ENCODE measurements at places on chromosomes 2 and 18. TPM values are rescaled to one million over a fixed set of nuclear protein-coding genes. Genes with fewer than 3 reads are reported as not detected.

- DNase-seq = no peak
Measured at GRCh38 chr2:97992836-97993825, 2.6 kb downstream of the TMEM131 start.

DNA sequence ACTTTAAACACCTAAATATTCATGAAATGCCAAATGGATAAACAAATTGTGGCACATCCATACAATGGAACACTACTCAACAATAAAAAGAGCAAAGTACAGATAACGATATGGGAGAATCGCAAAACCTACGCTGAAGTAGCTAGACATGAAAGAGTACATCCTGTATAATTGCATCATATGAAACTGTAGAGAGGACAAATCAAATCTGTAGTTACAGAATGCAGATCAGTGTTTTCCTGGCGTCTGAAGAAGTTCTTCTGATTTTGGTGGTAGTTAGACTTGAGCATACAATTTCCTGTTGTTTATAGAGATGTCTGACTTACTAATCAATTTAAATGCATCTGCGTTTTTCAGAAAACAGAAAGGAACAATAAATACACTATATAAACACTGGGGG, 394.4 kb downstream of the SOCS6 start:
- no peak for DNase-seq

DNA sequence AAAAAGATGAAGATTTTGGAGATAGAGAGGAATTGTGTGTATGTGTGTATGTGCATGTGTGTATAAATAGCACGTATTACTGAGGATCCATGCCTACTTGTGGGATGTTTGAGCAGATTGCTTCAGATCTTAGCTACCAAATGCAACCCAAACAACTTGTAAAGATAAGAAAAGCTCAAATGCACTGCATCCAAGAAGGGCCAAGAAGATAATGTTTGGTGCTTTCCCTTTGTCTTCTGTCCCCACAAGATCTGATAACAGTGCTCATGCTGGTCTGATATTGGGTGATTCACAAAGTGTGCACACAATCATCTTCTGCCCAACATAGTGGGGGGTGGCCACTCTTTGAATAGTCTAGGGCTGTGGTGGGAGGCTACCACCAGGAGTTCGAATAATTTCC, 284.8 kb upstream of the CYRIA start:
- no peak for DNase-seq

Gene LIMS2
- 45.1 TPM for polyA plus RNA-seq

Gene CIB4
- not detected for polyA plus RNA-seq

Gene MPP4
- polyA plus RNA-seq = 0.16 TPM

- DNase-seq = peak; percentile 13
Measured at GRCh38 chr18:76823161-76823538, 793 bp downstream of the ZNF236 start.

DNA sequence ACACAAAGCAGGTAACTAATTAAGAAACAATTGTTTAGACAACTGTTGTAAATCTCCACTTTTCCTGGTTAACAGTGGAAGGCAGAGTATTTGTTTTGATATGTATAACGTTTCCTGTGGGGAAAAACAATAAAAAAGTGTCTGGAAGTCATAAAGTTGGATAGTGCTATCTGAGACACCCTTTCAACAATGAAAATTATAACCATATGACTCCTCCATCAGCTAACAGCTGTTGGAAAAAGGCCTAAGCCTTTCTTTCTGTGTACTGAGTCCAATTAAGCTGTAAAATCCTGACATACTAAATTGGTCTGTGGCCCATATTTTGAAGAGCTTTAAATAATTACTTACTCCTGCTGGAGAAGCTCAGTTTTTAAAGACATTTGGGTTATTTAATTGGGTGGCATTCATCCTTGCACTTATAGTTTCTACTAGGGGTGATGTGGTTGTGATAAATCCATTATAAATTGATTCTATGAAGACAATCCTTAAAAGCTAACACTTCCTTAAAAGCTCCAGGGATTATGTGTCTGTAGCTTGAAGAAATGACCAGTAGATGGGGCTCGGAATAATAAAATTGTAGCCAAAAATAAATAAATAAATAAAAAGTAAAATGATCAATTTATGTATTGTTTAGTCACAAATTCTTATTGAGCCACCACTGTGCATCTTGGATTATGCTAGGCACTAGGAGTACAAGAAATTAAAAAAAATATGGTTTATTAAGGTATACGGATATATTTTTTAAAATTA, 698.1 kb upstream of the NXPH2 start:
- DNase-seq = no peak

GRCh38 chr2:28752631-28753376, 1.2 kb downstream of the PPP1CB start:
- DNase-seq = peak; percentile 33

- DNase-seq = no peak
Measured at GRCh38 chr18:33729556-33729955, 151.5 kb downstream of the ASXL3 start.

GRCh38 chr18:11516751-11517503, 92.5 kb upstream of the SLC35G4 start:
- DNase-seq = no peak

DNA sequence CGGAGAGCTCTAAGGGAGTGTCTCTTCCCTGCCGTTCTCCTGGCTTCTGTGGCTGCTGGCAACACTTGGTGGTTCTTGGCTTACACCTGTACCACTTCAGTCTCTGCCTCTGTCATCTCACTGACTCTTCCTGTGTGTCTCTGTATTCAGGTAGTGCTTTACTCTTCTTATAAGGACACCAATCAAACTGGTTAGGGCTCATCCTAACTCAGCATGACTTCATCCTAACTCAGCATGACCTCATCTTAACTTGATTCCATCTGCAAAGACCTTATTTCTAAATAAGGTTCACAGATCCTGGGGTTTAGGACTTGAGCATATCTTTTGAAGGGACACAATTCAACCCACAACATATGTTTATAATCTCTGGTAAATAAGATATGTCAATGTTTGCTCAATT, 51.6 kb upstream of the DSEL start:
- DNase-seq = no peak

DNA sequence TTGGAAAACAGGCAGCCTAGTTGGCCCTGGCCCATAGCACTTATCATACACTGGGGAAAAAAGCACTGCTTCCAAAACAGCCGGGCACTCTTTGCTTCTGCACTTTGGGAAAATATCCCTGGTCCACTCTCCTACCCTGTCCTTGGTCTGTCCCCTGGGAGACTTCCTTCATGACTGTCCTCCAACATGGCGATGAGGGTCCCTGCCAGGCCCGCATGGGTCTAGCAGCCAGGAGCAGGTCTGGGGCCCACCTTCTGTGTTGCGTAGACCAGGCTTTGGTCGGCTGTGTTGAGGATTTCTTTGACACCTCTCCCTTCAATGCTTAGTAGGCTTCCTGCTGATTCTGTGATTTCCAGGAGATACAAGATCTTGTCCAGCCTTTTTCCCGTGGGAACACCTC, 12.2 kb downstream of the KCNF1 start:
- no peak for DNase-seq

GRCh38 chr18:11741505-11742145, 52.6 kb downstream of the GNAL start:
- DNase-seq = no peak

Gene GYPC
- 136 TPM for polyA plus RNA-seq
